Kidney tubule cell (primary cell): ENCODE measurements at places on chromosomes 12 and 14.
A peak's percentile ranks its signal among the peaks of the same experiment; 100 is the strongest.

GRCh38 chr14:56061051-56061450 lies 57.2 kb upstream of the PELI2 start:
- no peak for DNase-seq

DNA sequence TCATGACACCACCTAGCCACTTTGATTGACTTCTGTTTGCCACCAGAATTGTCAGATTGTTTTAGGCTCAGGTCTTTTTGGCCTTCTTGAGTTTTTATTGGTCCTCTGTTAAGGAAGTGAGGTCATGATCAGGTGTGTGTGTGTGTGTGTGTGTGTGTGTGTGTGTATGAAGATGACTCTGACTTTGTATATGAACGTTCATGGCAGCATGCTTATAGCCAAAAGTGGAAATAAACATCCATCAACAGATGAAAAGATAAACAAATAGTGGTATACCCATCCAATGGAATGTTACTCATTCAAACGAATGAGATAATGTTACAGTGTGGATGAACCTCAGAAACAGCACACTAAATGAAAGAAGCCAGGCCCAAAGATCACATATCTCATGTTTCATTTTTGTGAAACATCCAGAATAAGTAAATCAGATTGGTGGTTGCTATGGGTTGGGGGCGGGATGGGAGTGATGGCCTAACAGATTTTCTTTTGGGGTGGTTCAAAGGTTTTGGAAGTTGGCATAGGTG lies 258.6 kb downstream of the KTN1 start:
- DNase-seq = no peak

GRCh38 chr14:72594099-72594901 lies 299.6 kb downstream of the DPF3 start:
- no peak for DNase-seq

- no peak for DNase-seq
Measured at GRCh38 chr12:30200864-30201263, 417.1 kb upstream of the TMTC1 start.

DNA sequence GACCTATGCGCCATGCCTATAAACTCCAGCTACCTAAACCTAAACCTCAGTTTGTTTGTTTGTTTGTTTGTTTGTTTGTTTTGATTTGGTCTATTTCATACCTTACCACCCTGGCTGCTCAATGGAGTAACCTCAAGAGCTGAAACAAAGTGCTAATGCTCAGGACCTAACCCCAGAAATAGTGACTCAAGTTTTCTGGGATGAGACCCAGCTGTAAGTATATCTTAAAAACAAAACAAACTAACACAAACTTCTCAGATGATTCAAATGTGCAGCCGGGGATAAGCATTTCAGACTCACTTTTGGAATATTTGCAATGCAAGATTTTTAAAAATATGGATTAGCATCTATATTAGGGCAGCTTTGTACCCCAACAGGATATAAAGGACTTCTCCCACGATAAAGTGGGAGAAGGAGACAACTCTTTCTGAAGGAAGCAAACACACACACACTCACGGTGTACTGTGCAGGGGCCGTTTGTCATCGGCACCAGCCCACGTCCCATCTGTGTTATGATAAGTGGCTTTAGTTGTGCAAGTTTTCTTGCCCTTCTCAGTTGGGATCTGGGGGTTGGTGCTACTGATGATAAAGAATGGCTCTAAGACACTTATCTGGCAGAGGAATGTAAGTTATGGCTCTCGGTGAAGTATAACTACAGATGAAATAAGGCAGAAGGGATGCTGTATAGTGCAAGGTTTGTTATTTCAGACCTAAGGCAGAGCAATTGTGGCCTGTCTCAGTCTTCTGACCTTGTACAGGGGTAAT lies 516.7 kb upstream of the TMEM132C start:
- DNase-seq = no peak

DNA sequence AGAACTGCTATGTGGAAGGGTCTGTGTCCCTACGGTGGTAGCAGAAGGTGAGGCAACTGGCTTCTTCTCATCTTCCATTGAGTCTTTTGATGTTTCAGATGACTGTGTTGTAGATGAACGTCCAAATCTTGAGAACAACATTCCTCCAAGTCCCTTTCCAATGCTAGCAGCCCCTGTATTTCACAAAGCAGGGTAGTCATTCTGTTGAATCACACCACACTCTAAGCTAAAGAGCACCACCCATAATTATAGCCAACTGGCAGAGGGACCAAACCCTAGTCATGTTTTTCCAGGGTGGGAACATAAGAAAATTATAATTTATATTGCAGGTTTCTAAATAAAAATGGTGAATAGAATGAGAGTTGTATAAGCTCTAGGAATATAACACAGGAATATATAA lies 98.7 kb downstream of the DDHD1 start:
- DNase-seq = no peak

GRCh38 chr14:100888789-100889315 lies 14.7 kb downstream of the RTL1 start:
- no peak for DNase-seq

GRCh38 chr14:89249065-89249695 lies 167.9 kb downstream of the FOXN3 start:
- peak; percentile 97 for DNase-seq

- DNase-seq = no peak
Measured at GRCh38 chr12:131117438-131118245, 163.9 kb downstream of the ADGRD1 start.

DNA sequence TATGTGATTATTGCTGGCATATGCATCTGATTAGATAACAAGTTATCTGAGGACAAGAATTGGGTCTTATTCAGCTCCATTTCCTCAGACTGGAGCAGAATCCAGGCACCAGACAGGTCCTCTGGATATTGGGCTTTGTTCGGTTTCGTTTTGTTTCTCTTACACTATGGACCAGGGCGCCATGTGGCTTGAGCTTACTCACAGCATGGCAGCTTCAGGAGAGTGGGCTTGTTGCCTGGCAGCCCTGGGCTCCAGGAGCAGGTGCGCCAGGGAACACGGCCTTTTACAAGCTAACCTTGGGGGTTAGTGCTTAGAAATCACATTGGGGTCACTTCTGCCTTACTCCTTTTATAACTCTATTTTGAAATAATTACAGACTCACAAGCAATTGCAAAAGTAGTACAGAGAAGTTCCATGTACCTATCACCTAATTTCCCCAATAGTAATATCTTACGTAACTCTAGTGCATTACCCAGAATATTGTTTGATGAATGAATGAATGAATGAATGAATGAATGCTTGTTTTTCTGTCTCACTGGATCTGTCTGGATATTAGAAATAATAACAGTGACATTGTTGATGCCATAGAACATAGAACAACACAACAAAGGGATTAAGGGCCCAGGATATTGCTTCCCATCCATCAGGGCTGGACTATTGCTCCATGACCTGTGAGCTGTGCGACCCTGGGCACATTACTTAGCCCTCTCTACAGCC lies 39.0 kb downstream of the CMKLR1 start:
- no peak for DNase-seq

GRCh38 chr14:88049266-88049665 lies 44.3 kb downstream of the GPR65 start:
- no peak for DNase-seq

GRCh38 chr12:95532851-95533250 lies 18.4 kb downstream of the USP44 start:
- DNase-seq = peak; percentile 21

GRCh38 chr12:6199531-6200255 lies 507 bp upstream of the CD9 start:
- DNase-seq = no peak

- DNase-seq = no peak
Measured at GRCh38 chr12:16421806-16422205, 74.4 kb downstream of the MGST1 start.

DNA sequence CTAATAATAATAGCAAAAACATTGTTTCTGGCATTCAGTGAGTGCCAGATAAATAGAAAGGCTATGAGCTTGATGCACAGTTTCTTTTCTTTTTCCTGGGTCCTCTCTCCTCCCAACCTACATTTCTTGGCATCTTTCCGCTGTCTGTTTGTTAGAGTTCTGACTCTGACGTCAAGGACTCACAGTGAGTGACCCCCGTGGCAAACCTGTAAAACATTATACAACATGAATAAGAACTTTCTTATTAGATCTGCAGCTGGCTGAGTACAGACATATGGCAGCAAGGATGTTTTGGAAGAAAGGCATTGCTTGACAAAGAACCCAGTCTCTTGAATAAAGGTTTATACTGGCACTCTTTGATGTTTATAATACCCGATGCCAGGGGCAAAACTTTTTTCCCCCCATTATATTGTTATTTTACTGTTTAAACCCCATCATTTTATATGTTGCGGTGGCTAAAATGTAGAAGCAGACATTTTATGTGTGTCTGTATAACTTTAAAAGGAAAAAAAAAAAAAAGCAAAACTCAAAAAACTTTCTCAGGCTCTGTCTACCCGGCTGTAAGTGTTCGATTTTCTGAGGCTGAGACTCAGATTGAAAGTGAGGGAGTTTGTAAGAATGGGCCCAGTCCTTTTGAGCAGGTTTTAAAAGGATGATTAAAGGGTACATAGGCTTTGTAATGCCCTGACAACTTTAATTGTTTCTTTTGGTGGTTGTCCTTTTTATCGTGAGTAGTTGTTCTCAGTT lies 159.3 kb downstream of the PDE3A start:
- peak; percentile 58 for DNase-seq

DNA sequence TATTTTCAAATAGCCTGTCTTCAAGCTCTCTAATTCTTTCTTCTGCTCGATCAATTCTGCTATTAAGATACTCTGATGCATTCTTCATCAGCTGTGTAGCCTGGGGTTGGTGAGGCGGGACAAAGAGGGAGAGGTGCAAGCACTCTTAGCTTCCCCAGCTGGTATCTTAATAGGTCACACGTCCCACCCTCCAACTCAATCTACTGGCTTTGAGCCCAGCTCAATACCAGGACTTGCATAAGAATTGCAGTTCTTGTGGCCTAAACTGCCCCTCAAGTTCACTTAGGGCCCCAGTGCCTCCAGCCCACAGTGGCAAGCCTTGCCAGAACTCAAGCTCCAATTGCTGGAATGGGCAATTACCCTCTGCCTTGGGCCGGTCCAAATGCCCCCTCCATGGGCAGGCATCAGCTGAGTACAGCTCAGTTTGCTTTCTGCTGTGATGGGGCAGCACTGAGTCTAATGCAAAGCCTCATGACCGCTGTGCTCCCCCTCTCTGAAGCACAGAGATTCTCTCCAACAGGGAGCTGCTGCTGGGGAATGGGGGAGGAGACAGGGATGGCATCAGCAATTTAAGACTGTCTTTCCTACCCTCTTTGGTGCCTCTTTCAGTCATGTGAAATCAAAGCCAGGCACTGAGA lies 5.6 kb upstream of the SPATA7 start:
- DNase-seq = no peak

DNA sequence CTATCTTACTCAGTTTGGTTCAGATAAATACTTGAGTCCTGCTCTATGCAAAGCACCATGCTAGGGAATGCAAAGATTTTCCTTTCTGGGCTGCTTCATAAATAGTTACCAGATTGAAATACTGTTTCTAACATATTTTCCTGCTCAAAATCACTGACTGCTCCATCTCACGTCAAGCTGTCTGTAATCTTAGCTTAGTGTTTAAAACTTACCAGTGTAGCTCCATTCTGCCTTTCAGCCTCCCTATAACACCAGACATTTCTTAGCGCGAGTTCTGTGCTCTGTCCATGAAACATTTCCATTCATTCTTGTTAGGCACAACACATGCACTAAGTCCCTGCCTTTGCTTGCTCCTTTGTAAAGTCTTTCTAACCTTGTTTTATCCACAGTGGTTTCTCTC lies 129.4 kb downstream of the NPAS3 start:
- no peak for DNase-seq

DNA sequence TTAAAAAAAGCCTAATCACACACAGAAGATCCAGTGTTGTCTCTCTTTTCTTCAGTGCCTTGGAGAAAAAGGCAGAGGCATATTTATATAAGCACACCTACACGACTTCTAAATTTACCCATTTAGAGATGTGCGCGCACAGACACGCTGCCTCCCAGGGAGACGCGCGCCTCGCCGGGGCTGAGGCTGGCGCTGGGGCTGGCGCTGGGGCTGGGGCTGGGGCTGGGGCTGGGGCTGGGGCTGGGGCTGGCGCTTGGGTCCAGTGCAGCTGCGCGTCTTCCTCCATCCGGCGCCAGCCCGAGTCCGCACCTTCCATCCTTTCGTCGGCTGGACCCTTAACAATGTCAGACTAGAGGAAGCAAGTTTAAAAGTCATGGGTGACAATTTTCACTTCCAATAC lies 118.4 kb upstream of the ARID2 start:
- no peak for DNase-seq

GRCh38 chr14:75845136-75845804 lies 136.5 kb downstream of the TGFB3 start:
- DNase-seq = no peak

GRCh38 chr14:95460647-95461478 lies 55.6 kb downstream of the SYNE3 start:
- peak; percentile 92 for DNase-seq

GRCh38 chr12:34297126-34297789 lies 275.0 kb downstream of the ALG10 start:
- no peak for DNase-seq

GRCh38 chr14:99818503-99819036 lies 25.4 kb downstream of the EML1 start:
- peak; percentile 66 for DNase-seq

- DNase-seq = no peak
Measured at GRCh38 chr14:101412739-101413138, 148.6 kb upstream of the DIO3 start.

DNA sequence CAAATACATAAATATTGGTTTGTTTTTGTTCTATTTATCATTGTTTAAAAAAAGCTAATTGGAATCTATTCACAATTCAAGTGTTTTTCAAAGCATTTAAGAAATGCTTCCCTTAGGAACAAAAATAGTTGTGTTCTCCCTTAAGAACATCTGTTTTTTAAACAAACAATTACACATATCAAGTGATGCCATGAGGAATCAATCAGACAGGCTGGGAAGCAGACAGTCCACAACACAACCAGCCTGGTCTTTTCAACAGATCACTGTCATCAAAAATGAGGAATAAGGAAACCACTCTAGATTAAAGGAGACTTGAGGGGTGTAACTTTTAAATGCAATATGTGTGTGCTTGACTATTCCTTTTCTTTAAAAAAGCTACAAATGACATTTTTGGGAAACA lies 25.5 kb downstream of the GALC start:
- no peak for DNase-seq

- DNase-seq = peak; percentile 56
Measured at GRCh38 chr14:34300882-34301734, 160.9 kb downstream of the SPTSSA start.

DNA sequence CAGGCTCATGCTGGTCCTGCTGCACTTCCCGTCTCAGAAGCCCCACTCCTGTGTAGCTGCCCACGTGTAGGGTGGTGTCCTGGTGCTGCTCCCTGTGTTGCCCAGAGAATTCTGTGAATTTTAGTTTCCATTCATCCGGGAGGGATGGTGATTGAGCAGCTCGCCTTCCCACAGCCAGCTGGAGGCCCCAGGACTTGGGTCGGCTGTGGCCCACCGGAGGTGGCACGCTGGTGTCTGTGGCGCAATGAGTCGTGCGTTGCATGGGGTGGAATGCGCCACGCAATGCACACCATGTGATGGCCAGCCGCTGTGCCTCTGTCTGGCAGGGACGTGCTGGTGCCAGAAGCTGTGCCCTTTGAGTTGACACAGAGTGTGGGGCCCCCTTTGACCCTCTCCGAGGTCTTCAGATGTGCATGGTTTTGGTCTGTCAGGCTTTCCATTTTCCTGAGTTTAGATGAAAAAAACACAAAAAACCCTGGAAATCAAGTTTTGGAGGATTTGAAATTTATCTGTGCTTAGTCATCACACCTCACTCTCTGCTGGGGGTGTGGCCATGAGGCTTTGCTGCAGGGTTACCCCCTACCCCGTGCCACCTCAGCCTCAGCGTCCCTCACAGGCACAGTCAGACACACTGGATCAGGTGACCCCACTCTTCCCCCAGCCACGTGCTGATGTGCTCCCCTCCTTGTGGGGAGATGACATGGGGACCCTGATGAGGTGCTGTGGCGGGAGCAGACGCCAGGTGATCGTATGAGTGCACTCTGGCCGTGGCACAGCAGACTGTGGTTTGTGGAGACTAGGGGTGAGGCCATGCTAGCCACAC lies 64.6 kb downstream of the EP400 start:
- DNase-seq = peak; percentile 1
